ENCODE measurements at places on chromosomes 11 and 22.

GRCh38 chr11:121237686-121238658 lies 54.6 kb upstream of the SC5D start:
- no peak for DNase-seq

DNA sequence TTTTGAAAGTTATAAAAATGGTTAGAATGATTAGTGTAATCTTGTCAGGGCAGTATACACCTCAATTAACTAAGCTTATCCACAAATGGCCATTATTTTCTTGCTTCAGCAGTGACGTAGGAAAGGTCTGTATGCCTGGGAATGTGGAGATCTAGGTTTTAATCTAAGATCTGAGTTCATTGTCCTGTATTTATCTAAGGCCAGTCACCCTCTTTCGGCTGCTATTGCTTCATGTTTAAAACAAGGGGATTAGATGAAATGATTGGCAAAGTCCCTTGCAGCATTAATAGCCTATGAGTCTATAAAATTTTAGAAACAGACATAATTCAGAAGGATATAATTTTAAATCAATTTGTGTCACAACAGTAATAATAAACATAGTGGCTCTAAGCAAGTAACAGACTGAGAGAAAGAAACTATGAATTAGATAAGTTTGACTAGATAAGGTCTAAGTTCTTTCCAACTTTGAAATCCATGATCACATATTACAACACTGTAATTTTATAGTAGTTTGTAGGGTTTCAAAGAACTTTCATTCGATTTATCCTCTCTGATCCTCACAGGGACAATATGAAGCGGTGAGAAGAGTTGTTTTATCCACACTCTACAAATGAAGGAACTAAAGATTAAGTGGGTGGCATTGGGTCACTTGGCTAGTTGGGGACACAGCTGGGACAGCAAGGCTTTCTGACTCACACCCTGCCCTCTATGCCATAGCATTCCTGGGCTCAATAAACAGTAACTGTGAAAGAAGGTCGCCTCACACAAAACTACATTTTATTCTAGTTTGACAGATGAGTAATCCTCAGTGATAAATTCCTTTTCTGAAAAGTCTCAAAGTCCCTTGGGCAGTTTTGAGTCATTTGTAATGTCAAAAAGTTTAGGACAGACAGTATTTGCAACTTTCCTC lies 60.6 kb upstream of the RDX start:
- no peak for DNase-seq

DNA sequence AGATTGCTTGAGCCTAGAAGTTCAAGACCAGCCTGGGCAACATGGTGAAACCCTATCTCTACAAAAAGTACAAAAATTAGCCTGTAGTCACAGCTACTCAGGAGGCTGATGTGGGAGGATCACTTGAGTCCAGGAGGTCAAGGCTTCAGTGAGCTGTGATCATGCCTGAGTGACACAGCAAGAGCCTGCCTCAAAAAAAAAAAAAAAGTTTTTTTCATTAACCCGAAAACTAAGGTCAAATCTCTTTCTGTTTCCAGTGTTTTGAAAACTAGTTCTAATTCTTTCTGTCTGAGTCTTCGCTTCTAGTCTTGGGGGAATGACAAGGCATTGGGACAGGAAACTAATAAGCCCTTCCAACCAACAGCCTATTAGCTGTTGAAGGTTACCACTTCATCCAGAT lies 57.6 kb downstream of the LIF start:
- DNase-seq = no peak

DNA sequence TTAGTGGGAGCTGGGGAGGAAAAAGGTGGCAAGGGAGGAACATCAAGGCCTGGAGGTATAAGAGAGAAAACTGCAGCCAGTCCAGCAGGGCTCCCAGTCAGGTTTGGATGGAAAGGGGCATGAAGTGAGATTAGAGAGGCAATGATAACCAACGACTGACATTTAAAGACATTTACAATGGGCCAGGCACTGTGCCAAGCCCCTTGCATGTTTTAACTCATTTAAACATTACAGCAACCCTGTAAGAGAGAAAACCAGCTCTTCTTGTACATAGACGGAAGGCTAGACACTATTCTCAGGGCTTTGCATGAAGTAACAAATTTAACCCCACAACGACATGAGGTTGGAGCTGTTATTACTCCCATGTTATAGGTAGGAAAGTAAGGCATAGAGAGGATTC lies 32.1 kb upstream of the PAK1 start:
- no peak for DNase-seq

GRCh38 chr11:133227632-133228111 lies 304.6 kb downstream of the OPCML start:
- no peak for DNase-seq

DNA sequence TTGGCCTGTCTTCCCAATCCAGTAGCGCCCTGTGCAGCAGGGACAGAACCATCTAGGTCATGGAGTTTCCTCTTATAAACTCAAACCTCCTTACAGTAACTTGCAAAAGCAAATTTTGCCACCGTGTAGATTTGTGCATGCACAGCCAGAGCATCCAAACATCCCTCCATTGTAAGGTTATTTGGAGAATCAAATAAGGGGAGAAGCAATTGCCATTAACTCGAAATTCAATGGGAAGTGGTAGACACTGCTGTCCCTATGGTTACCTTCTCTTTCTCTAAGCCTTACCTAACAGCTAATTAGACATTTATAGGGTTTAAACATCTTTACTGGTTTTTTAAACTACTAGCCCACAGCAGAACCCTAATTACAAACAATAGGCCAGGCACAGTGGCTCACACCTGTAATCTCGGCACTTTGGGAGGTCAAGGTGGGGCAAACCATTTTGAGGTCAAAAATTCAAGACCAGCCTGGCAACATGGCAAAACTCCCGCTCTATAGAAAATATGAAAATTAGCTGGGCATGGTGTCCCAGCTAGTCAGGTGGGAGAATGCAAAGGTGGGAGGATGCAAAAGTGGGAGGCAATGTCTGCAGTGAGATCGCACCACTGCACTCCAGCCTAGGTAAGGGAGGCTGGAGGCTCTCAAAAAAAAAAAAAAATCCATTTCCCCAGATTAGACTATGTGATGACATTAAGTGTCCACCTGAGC lies 6.6 kb downstream of the HSPA8 start:
- no peak for DNase-seq

DNA sequence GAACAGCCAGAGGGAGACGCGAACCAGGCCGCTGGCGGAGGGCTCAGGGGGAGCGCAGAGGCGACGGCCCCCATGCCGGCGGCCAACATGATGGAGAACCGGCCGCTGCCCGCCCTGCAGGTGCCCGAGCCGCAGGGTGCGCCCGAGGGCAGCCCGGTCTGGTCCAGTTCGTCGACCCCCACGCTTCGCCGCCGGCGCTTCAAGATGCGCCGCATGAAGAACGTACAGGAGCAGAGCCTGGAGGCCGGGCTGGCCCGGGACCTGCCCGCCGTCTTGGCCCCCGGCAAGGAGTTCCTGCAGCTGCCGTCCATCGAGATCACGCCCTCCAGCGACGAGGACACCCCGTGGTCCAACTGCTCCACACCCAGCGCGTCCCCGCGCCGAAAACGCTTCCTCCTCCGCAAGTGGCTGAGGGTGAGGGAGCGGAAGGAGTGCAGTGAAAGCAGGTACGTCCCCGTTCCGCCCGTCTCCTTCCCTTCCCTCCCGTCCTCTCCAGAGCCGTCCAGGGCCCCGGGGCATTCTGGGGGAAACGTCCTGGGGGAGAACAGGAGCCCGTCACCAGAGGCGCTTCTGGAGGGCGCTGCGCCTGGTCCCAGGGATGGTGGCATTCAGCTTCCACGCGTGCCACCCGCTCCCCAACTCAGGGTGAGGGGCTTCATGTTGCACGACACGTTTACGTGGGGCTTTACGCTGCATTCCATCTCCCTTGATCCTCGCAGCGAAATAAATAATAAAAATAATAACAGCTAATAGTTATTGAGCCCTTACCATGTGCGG lies 840 bp downstream of the GRAMD1B start:
- DNase-seq = peak; percentile 76

Measured in NCI-H2029 treated with DMSO at 0.1 percent for 48 hours (cell line).